ENCODE measurements at places on chromosomes 2 and 18.

- no peak for DNase-seq
These were observed 92.6 kb downstream of the RIT2 start for GRCh38 chr18:43022874-43023273.

- DNase-seq, result peak; percentile 91
These were observed at the start of gene B4GALT6 for GRCh38 chr18:31684279-31685096. B4GALT6 (minus strand) TSS chr18:31684581; CDS start chr18:31684426, 155 bp downstream.

- no peak for DNase-seq
These were observed 1025.3 kb upstream of the CNTNAP5 start for GRCh38 chr2:122999821-123000220.

DNA sequence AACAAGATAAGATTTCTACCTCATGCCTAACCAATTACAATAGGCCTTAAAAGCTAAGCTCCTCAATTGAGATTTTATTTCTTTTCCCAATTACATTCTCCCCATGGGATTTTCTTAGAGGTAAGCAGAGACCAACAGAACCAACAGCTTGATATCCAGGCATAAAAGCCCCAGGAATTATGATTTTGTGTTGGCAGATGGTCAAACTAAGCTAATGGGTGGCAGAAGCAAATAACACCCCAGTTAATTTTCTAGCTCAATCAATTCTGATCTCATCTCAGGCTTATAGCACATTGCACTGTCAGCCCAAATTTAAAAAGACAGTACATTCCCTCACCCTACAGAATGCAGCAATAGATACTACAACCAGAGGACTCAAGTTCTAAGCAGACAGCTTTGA, 156.4 kb downstream of the NRXN1 start:
- DNase-seq, result peak; percentile 60

DNA sequence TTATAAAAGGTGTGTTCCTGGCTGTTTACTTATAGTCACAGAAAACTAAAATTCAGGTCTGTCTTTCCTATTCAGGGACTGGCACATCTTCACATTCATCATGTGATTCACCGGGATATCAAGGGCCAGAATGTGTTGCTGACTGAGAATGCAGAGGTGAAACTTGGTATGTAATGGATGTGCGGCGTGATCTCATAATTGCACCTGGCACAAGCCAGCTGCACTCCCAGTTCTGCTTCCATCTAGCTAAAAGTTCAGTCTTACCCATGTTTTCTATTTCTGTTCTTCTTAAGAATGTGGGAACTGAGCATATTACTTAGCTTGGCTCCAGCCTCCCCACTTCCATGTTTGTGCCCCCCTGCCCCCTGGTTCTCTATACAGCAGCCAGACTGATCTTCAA, 131.9 kb downstream of the MAP4K4 start:
- DNase-seq, result no peak

DNA sequence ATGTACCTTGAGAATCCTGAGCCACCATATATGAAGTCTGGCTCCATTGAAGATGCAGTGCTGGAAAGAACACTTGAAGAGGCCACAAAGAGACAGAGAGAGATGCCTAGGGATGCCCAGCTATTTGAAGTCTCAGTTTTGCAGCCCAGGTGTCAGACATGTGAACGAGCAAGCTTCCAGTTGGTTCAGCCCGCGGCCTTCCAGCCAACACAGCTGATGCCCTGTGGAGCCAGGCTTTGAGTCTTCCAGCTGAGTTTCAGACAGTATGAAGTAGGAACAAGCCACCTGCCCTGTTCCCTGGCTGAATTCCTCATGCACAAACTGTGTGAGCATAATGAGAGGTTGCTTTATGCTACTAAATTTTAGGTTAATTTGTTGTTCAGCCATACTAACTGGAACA, 108.8 kb downstream of the SPHKAP start:
- DNase-seq, result no peak

DNA sequence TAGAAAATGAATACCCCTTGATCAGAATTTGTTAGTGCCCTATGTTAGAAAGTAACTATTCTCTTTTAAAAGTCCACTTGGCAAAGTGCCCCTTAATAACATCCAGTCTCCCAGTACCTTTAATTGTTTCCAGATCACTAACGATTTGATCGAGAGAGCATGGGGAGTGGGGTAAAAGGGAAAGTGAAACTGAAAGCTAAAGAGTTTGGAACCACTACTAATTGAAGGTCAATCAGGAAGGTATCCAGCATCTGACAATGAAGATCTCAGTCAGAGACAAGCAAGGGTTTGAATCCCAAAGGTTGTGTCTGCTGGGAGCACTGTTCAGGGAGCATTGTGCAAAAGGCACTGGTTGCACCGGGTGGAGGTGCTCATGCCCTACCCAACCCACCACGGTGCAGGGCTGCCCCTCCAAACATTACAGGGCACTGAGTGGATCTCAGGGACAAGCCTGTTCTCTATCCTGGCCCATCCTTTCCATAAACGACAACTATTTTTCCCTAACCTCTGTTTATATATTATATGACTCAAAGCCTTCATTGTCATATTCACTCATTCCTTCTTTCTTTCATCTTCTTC, 14.6 kb upstream of the RIT2 start:
- DNase-seq, result no peak

DNA sequence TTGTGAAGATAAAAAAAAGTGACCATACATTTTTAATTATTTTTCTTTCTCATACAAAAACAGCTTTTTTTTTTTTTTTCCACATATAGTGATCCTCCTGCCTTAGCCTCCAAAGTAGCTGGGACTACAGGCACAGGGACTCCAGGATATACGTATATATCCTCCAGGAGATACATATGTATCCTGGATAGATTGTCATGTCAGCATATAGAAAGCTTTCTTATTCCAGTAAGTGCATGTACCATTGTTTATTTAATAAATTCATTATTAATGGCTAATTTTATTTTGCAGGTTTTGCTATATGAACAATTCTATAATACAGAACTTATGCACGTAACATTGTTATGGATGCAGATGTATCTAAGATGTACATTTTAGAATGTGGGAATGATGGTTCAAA, 138.7 kb downstream of the DOK6 start:
- no peak for DNase-seq

DNA sequence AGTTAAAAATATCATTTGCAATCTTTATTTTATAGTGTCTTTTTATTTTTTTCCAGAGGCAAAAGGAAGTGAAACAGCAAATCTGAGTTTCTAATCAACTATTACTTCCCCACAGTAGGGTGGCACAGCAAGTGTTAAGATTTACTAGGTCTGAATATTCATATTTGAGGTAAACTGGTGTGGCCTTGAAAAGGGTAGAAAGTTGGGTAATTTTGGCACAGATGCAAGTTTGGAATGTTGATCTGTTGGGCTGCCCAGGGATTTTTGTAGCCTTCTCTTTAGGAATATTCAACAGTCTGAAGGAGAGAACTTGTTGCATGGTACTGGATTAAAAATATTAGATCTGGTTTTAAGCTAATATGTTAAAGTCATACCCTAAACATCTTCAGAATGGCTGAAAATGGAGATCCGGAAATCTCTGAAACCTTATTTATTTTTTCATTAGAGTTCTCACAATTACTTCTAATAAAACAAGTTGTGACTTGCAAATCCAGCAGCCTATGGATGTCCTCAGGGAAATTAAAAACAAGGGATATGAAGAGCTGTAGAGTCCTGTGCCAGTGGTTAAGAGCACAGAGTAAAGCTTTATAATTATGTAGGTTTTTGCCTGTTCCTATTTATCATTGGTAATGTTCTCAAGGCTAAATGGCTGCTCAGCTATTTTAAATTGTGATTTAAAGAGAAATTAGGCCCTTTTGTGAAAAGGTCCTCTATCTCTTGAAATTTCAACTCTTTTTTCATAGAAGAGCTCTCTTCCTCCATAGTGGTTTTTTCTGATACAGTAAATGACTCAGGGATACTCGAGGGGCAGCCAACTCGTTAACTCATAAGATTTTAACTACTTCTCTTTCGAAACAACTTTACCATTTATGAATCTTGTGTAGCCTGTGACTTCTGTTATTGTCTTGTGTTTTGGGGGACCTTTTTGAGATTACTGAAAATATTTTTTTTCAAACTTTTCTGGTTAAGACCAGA, 11.0 kb downstream of the TANK start:
- no peak for DNase-seq

- no peak for DNase-seq
These were observed 118.1 kb upstream of the MSH6 start for GRCh38 chr2:47664817-47665216.

GRCh38 chr2:140643761-140644187, 1487.0 kb downstream of the LRP1B start:
- no peak for DNase-seq

GRCh38 chr2:238868067-238868524, 20.2 kb downstream of the TWIST2 start:
- DNase-seq, result no peak

GRCh38 chr2:174484573-174484972, 2.3 kb downstream of the GPR155 start:
- no peak for DNase-seq

GRCh38 chr2:202098291-202098690, 25.2 kb downstream of the KIAA2012 start:
- no peak for DNase-seq

DNA sequence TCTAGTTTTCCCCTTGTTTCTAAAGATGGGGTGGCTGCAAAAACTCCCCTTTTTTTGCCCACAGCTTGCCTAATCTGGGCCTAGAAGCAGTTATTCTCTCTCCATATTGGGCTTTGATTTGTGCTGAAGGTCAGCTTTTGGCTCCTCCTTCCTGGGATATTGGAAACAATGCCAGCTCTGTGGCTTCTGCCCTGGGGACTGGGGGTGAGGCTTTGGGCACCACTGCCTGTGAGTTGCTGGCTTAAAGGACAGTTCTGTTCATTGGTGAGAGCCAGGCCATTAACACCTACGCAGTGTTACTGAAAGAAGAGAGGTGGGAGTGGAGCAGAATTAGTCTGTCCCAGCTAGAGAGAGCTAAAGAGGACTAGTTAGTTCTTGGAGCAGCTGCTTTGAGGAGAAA, 4.3 kb downstream of the UBXN2A start:
- no peak for DNase-seq

GRCh38 chr2:178403671-178404306, 47.2 kb downstream of the PRKRA start:
- DNase-seq, result no peak

DNA sequence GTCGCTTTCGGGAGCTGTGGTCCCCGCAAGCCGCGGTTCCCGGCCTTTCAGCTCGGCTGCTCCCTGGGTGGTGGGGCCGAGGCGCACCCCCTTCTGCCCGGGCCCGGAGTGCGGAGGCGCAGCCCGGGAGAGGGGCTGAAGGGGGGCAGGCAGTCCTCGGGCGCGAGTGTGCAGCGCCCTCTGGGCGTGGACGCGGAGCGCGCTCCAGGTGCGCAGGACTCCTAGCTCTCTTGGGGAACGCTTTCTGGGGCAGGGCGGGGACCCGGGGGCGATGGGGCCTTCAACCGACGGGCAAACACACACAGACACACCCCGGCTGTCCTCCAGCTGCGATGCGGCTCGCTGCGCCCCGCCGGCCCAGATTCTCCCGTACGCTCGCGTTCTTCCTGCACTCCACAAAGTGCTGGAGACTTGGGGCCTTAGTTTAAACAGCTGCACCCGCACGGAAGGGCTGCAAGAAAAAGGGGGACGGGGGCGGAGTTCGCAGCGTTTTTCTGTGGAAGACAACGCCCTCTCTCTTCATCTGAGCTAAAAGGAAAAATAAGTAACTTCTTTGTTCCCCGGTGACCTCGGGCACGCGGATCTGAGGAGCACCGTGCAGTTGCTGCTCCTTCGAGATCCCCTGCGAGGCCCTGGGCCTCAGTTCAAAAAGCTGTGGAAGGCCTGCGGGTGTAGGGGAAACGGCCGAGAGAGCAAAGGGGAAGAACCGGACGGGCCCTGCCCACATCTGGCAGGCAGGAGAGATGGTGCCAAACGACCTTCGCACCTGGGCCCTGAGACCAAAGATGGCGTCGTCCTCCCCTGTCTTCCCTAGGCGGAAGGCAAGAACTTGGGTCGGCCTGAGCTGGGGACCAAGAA, 593 bp upstream of the SDC1 start:
- peak; percentile 85 for DNase-seq

- DNase-seq, result no peak
These were observed 220.1 kb upstream of the TMEFF2 start for GRCh38 chr2:192414794-192415193.

- DNase-seq, result no peak
These were observed 248.4 kb downstream of the ETAA1 start for GRCh38 chr2:67645280-67646138.

DNA sequence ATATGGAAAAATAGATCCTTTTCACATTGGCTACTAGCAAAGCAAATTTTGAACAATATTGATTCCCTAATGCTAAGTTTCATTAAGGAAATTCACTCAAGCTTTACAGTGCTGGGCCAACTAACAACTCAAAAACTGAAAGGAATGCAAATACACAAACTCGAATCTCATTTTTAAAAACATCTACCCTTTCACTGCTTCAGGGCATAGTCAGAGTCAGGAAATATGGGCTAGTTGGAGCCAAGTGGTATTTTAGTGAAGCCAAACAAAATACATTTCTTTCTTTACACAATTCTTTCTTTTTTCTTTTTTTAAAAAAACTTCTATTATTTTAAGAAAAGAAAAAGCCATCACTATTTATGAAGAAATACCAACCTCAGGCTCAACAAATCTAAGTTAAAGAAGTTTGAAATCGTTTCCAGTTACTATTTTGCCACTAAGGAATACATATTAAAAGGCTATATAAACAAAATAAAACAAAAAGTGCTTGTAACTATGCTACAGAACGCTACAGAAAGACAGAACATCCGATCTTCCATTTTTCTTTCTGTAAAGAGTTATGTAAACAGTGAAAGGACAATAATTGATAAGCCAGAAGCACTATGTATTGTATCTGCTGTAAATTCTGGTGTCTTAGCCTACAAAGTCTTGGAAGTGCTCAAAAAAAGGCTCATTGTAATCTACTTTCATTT, 113.6 kb upstream of the STK17B start:
- DNase-seq, result no peak

DNA sequence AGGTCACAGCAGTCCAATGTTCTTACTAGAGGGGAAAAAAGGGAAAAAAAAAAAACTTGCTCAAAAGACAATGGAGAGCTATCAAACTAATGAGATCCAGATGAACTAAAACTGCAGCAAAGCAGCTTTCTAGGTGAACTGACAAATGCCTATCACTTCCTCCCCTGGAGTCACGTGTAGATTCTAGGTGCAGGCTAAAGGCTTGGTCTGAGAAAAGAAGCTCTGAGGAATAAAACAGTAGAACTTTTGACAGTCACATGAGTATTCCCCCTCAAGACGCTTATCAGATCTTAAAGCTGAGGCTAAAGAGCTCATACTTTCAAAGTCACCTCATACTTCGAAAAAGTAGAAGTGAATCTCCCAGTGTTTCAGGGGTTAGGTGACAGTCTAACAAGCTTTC, 42.3 kb downstream of the SMAD2 start:
- no peak for DNase-seq
